Activated T-cell treated with anti-CD3 and anti-CD28 coated beads, Interleukin-2, amount 50 U/mL, for 48 hours (primary cell): ENCODE measurements at places on chromosomes 5 and 9.
A peak's percentile ranks its signal among the peaks of the same experiment; 100 is the strongest.

- DNase-seq = no peak
These were observed 448.4 kb upstream of the TLE4 start for GRCh38 chr9:79123415-79123814.

DNA sequence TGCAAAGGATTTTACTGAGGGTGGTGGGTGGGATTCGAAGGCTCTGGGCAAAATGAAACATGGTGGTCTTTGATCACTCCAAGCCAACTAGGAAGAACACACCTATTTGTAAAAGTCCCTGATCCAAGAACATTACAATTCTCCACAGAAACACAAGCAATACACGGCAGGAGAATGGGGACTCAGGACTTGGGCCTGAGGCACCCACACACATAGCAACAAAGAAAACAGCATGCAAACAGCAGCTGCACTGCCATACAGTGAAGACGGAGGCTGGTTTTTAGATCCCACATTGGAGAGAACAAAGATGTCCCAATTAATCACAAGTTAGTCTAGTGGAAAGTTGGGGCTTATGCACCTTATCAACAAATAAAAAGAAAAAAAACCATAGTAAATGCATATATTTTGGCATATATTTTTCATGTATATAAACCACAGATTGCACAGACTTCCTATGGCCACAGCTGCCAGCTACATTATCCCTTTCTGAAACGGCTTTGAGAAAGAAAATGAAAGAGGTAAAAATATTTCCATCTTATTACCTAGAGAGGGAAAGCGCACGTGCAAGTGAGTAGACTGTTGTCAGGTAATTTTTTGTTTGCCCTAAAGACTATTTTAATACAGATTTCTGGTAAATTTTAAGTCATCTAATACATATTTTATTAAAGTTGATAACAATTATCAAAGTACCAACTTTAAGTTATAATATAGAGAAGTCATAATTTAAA, 410.9 kb downstream of the BNC2 start:
- no peak for DNase-seq

GRCh38 chr5:172670005-172670402, 28.9 kb downstream of the NEURL1B start:
- DNase-seq = no peak

DNA sequence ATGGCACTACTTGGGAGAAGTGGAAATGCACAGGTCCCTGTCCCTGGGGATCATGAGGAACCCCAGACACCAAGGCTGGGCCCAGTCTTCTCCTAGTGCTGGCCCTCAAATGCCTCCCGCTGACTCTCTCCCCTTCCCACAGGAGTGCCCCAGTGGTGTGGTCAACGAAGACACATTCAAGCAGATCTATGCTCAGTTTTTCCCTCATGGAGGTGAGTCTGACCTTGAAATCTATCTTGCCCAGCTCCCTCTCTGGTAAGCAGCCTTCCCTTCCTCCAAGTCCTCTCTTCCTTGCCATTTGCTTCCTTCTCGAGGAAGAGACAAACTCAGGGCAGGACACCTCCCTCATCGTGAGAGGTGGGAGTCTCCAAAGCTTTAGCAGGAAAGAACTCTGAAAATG, 63.3 kb upstream of the GABRP start:
- no peak for DNase-seq

- no peak for DNase-seq
These were observed 132.0 kb downstream of the FSTL4 start for GRCh38 chr5:133480366-133480765.

GRCh38 chr5:10723514-10723913, 37.5 kb downstream of the DAP start:
- no peak for DNase-seq

- no peak for DNase-seq
These were observed 19.5 kb upstream of the SNAPC3 start for GRCh38 chr9:15403155-15403554.

DNA sequence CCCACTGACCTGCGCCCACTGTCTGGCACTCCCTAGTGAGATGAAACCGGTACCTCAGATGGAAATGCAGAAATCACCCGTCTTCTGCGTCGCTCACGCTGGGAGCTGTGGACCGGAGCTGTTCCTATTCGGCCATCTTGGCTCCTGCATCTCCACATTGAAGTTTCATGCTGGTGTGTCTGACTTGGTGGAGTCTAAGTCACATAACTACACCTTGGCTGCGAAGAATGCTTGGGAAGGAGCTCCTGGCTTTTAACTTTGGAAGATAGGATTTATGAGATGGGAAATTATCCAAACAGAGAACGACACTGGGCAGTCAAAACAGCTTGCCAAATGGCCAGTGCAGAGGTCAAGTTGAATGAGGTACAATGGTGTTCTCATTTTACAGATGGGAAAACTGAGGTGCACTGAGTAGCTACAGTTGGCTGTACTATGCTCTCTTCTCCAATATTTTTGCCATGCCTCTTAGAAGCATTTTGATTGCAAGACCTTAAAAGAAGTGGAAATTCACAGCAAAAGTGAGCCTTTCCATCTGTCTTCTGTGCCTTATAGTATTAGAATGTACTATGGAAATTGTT, 36.7 kb downstream of the CCDC192 start:
- DNase-seq = no peak

GRCh38 chr5:161261668-161262323, 284.7 kb downstream of the GABRB2 start:
- no peak for DNase-seq

GRCh38 chr5:65100911-65101631, 332.3 kb downstream of the CWC27 start:
- peak; percentile 49 for DNase-seq

DNA sequence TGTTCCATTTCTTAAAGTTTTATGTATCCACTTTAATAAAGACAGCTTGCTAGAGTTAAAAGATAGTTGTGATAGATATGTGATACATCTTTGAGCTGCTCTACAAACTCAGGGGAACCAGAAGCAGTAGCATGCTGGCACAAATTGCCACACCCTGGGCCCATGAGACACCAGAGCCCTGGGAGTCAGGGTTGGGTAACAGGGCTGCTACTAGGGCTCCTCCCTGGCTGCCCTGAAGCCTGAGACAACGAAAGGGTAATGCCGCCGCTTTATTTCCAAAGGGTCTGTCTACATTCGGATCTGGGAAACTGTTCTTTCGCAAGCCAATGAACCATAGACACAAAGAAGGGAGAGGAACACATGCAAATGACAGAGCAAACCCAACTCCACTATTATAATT, 29.2 kb downstream of the PTPN3 start:
- DNase-seq = no peak

DNA sequence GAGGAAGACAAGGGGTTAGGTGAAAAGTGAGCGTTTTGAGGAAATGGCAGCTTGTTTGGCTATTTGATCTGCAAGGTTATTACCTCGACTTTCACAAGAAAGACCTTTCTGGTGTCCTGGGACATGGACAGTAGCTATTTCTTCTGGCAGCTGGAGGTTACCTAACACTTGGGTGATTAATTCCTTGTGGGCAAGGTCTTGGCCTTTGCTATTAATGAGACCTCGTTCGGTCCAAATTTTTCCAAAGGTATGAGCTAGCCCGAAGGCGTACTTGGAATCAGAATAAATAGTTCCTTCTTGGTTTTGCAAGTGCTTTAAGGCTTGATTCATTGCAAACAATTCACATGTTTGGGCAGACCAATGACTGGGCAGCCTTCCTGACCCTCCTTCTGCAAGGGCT, 4.9 kb downstream of the GTF3C5 start:
- DNase-seq = no peak

- DNase-seq = peak; percentile 33
These were observed 244.7 kb downstream of the PIK3R1 start for GRCh38 chr5:68460147-68460798.

DNA sequence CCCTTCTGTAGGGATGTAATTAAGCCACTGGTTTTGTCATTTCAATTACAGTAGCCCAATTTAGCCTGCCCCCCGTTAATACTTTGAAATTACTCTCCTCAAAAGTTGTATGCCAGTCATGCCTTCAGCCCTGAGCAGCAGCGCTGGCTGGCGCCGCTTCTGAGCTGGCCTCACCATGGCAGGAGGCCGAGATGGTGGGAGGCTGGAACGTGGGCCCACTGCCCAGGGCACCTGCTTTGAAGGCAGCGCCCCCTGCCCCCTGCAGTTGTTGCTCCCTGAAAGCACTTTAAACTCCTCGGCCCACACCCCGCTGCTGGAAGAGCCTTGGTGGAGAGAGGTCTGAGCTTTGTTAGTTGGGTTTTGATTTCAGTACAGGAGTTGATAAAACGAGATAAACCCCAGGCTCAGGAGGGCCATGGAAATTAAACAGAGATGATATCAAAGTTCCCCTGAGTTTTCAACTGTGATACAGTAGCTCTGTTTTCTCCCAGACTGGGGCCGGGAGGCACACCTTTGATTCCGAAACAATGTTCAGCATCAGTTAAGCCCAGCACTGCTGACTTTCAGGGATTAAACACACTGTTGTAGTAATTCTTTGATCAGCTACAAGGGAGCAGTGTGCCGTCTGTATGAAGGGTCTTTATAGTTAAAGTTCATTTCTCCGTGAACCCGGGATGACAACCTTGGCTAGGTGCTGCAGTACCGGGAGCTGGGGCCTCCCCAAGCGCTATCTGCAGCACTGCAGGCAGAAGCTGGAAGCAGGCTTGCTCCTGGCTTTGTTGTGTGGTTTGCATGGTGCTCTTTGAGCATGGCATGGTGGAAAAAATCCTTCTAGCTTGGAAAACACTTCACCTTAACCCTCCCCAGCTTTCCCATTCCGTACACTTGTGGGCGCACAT, 9.5 kb downstream of the MVB12B start:
- no peak for DNase-seq

- DNase-seq = no peak
These were observed 37.5 kb upstream of the PTGS1 start for GRCh38 chr9:122333169-122333808.

DNA sequence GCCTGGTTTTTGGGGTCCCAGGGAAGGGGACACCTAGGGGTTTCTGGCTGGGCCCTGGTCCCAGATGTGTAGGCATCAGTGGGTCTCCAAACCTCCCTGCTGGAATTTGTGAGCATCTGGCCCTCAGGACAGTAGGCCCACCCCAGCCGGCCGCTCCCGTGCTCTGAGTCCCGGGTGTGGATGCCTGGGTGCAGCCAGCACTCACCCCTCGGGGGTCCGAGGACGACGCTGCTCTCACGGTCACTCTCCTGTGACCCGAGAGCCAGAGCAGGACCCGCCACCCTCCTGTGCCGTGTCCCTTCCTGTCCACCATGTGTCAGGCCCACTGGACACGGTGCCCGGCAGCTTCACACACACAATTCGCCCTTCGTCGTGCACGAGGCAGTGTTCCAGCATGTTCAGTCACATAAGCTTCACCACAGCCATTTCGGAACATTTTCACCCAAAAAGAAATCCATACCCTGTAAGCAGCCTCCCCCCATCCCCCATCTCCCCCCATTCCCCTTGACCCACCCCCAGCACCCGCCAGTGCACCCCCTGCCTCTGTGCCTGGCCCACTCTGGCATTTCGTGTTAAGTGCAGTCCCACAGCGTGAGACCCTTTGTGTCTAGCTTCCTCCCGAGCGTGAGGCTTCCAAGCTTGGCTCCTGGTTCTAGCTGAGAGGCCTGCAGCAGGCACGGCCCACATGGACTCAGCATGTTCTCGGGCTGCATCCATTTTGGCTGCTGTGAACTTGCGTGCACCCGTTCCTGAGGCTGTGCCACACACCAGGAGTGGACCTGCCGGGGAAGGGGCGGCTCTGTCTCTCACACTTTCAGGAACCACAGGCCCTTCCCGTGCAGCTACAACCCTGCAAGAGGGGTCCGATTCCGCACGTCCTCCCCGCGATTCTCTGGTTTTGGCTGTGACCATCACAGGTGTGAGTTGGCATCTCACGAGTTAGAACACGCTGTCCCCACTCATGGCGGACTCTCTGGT, 40.5 kb downstream of the NKD2 start:
- DNase-seq = no peak

GRCh38 chr5:178327931-178328711, 95.5 kb upstream of the PHYKPL start:
- no peak for DNase-seq

DNA sequence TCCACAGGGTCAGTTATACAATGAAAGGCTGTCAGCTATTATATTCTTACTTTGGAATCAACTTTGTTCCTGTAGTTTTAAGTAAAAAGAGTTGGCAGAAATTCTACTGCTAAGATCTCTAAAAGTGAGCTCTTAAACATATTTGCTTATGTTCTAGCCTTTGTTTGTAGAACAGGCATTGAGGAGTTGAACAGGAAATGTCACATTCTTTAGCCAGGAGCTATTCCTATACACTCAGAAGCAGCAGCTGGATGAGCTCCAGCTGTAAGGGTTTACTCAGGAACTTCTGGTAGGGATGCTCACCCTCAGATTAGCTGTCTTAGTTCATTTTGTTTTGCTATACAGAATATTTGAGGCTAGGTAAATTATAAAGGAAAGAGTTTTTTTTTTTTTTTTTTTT, 22.4 kb upstream of the SPINK14 start:
- DNase-seq = no peak

- no peak for DNase-seq
These were observed 72.3 kb downstream of the STK32A start for GRCh38 chr5:147307170-147307569.

DNA sequence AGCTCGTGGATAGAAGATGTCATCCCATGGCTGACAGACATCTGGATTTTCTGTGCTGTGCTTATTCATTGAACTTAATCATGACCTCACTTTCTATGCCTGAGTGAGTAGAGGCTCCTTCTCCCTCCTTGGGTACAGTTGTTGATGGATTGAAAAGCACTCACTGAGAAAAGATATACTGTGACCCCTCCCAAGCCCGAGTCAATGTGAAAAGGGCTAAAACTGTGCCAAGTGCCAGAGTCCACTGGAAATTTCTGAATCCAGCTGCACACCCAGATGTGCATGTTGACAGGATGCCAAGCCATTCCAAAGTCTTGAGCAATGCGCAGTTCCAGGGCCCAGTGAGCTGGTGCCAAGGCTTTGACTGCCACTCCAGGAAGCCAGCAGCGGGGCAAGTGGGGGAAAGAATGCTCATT, 473.0 kb downstream of the NTRK2 start:
- DNase-seq = no peak

- DNase-seq = peak; percentile 5
These were observed 35.9 kb upstream of the UNC5A start for GRCh38 chr5:176774216-176775171.

GRCh38 chr5:35540002-35540401, 77.7 kb upstream of the SPEF2 start:
- DNase-seq = no peak

- DNase-seq = no peak
These were observed 111.9 kb downstream of the ZNF354C start for GRCh38 chr5:179171816-179172745.

- no peak for DNase-seq
These were observed 1.5 kb downstream of the VAV2 start for GRCh38 chr9:133990366-133991213.
